ENCODE measurements at places on chromosomes 1 and 21.

GRCh38 chr1:144551543-144552424 lies 40.9 kb upstream of the PPIAL4F start:
- DNase-seq, result peak; percentile 84

- DNase-seq, result no peak
Observed at GRCh38 chr1:229769809-229770208, 143.8 kb downstream of the URB2 start.

DNA sequence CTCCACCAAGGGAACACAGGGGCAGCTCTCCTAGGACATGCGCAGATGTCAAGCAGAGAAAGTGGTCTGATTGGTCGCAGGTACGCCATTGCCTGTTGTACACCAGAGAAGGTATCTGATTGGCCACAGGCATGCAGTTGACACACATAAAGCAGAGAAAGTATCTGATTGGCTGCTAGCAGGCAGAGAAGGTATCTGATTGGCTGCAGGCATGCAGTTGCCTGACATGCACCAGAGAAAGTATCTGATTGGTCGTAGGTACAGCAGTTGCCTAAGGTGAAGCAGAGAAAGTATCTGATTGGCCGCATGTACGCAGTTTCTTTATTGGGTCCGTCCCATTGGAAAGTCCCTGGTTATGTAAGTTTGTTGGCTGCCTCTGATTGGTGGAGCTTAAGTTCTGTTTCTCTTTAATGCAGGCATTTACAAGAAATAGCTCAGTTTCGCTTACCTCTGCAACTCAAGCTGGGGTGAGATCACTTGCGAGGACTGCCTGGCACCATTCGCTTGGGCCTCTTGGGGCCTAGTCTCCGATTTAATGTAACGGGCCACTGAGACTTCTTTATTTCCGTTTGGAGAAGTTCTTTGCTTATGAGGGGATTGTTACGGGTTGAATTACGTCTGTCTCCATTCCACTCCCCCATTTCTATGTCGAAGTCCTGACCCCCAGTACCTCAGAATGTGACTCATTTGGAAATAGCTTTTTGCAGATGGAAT lies 74.2 kb downstream of the SIK1 start:
- DNase-seq, result no peak

- DNase-seq, result peak; percentile 92
Observed at GRCh38 chr1:151606384-151606783, 5.5 kb upstream of the SNX27 start.

DNA sequence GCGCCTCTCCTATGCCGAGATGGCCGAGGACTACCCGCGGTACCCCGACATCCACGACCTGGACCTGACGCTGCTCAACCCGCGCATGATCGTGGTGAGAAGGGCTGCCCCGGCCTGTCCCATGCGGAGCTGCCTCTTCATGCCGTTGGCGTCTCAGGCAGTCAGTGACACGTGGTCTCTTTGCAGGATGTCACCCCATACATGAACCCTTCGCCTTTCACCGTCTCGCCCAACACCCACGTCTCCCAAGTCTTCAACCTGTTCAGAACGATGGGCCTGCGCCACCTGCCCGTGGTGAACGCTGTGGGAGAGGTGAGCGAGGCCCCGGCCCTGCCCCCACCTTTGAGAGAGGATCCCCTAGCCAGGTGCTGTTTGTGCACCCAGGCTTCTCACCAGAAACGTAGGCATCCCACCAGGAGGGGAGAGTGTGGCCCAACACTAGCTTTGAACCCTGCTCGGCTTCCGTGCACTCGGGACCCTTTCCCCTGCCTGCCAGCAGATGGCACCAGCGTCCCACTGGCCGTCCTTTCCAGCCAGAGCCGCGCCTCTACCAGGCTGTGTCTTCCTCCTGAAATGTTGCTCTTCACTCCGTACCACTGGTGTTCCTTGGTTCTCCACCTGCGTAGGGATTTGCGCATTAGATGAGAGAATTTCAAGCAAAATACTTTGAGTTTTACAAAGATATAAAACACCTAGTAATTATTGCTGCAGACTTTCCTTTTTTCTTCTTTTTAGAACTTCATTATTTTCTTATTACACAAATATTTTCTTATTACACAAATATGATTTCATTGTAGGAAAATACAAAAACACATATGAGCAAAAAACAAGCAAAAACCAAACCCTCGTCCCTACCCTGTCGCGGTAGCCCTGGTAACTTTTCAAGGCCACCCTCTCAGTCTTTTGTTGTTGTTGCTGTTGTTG lies 9.0 kb downstream of the NPPA start:
- DNase-seq, result no peak

DNA sequence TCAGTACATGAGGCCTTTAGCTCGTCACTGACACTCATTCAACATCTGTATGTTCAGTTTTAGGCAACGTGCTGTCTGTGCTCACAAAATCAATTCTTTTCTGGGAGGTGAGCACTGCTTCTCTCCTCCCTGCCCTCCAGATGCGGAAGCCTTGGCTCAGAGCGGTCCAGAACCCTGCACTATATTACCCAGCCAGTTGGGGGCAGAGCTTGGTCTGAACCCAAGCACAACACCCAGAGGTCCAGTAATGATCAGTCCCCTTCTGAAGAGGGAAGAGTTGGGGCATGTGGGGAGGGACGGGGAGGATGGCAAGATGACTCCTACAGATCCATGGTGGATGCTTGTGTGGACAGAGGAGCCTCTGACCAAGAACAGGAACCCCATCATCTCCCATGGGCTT lies 5.6 kb upstream of the DSCAM start:
- DNase-seq, result no peak

GRCh38 chr1:218692808-218693207 lies 347.7 kb downstream of the TGFB2 start:
- no peak for DNase-seq

- DNase-seq, result no peak
Observed at GRCh38 chr1:26010825-26011224, 10.8 kb upstream of the EXTL1 start.

GRCh38 chr1:235628316-235629005 lies 21.1 kb downstream of the GNG4 start:
- no peak for DNase-seq

GRCh38 chr1:67816506-67816905 lies 16.8 kb downstream of the GNG12 start:
- DNase-seq, result no peak

GRCh38 chr1:180975551-180975950 lies 47.1 kb downstream of the STX6 start:
- DNase-seq, result no peak

- no peak for DNase-seq
Observed at GRCh38 chr1:197388801-197389200, 120.7 kb downstream of the CRB1 start.

- no peak for DNase-seq
Observed at GRCh38 chr1:50697440-50698421, 262.3 kb downstream of the FAF1 start.

DNA sequence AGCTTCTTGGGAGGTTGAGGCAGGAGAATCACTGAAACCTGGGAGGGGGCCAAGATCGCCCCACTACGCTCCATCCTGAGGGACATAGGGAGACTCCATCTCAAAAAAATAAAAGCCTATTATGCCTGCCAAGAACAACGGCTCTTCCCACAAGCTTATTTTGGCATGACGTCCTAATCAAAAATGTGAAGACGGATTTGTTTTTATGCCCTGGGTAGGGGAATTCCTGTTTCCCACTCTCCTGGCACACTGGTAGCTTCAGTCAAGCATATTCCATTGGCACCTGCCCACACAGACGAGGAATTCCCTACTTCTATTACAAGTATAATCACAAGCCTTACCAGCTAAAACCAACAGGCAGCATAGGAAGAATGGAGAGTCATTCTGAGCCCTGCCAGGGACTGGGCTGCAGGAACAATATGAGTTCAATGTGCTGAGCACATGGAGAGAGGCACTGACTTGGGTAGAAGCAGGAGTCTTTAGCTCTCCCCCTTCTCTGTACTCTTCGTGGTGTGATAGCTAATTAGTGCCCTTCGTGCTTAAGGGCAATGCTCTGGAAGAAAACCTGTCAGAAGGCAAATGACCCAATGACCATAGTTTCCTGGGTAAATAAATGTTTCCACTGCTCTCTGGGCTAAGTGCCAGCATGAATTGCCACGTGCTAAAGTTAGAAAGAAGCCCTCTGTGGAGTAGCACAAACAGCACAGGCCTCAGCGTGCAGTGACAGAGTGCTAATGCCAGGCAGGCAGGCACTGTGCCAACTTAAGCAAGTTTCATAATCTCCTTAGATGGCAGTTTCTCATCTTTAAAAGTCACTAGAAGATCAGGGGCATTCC lies 16.8 kb downstream of the TNFSF4 start:
- peak; percentile 45 for DNase-seq

GRCh38 chr21:44282370-44282769 lies 3.3 kb upstream of the AIRE start:
- no peak for DNase-seq

GRCh38 chr1:116262995-116263385 lies 110.1 kb upstream of the ATP1A1 start:
- DNase-seq, result no peak

DNA sequence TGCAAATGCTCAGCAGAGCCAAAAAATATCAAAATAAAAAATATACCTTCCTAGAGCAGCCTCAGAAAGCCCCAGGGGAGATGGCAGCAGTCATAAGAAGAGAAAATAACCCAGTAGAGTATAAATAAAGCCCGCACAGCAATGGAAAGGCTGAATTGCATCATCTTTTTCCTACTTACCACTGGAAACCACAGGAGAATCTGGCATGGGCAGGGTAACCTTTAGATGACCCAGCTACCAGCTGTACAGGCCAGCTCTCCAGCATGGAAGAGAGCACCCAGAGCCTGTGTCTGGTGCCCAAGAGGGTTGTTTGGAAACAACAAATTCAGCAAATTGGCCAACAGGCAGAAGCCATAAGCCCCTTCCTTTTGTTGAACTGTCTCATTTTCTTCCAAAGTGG lies 253.1 kb downstream of the OMA1 start:
- DNase-seq, result no peak

GRCh38 chr21:25581582-25581981 lies 25.7 kb downstream of the MRPL39 start:
- no peak for DNase-seq

DNA sequence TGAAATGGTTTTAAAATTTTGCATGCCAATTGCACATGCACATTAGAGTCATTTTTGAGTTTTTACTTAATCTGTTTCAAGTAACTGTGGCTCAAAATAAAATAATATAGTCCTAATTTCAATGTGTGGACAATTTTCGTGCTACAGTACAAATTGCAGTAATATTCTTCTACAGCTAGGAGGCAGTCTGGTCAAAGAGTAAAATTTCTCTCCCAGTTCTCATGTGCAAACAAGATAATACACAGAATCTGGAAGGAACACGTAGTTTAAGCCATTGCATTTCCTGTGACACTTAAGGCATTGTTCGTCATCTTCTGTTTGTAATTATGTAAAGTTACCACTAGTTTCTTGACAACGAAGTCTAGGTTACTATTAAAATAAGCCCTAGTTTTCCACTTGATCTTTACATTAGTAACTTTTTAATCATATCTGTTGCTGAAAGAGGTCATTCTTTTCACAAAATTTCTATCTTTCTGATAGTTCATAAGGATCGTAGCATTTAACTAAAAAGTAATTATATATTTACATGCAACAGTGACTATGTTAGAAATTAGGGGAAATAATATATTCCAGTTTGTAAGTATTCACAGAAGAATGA lies 28.9 kb downstream of the ODR4 start:
- DNase-seq, result peak; percentile 11

GRCh38 chr1:56920591-56921001 lies 45.2 kb downstream of the C8B start:
- no peak for DNase-seq

GRCh38 chr1:81827942-81828341 lies 27.2 kb downstream of the ADGRL2 start:
- DNase-seq, result no peak

DNA sequence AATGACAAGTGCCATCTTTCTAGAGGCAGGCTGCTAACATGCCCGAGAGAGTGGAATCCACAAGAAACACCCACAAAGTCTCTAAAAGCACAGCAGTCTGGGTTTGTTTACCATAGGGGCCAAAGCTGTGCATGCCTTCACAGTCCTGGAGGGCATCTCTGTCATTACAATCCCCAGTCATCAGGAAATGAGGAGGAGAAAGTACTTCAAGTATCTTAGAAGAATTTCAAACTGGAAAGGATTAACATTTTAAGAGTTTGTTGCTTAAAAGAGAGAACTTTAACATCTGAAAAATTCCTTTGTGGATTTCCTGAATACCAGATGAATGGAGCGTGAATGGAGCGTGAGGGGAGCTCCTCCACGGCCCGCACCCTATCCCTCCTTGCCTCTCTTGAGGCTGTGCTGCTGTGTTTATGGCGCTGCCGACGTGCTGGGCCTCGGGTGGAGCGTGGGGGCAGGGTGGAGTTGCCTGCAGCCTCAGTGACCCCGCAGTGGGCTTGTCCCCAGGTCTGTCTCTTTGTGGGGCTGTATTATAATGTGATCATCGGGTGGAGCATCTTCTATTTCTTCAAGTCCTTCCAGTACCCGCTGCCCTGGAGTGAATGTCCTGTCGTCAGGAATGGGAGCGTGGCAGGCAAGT lies 23.3 kb downstream of the SLC6A17 start:
- no peak for DNase-seq

DNA sequence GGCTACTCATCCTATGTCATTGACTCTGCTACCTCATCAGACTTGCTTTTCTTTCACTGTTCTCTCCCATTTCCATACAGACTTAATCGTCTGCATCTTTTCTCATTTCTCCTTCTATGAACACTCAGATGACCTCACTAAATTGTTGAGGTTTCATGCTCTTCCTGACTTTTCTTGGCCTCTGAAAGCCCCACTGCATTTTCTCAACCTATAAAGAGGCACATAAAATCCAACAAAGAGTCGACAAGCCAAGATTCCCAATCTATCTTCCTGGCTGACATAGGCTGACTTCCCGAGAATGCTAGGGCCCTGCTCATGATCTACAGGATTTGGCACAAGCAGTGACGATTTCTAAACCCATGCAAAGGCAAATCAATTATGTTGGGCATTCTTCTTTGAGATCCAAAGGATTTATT lies 280.8 kb upstream of the DPYD start:
- no peak for DNase-seq

GRCh38 chr21:33293811-33294216 lies 27.6 kb downstream of the IL10RB start:
- DNase-seq, result no peak

DNA sequence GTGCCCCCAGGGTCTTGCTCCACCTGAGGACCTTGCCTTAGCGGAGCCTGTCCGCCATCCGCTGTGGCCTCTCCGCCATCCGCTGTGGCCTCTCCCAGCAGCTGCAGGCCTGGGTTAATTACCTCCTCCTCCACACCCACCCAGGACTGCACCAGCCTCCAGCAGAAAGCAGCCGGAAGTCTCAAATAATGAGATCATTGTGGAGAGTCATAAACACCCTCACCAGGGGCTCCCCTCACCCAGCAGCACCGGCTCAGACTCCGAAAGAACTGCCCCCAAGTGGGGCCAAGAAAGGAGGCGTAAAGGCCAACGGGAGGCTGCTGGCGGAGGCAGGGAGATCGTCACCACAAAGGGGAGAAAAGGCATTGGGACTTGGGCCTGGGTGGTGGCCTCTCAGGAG lies 10.7 kb upstream of the GPR153 start:
- no peak for DNase-seq

- DNase-seq, result no peak
Observed at GRCh38 chr1:97986041-97987005, 65.5 kb upstream of the DPYD start.

- DNase-seq, result no peak
Observed at GRCh38 chr1:188365874-188366273, 1537.1 kb downstream of the PLA2G4A start.

GRCh38 chr1:103416681-103417286 lies 108.7 kb upstream of the RNPC3 start:
- DNase-seq, result no peak

GRCh38 chr1:112878321-112878720 lies 77.7 kb downstream of the SLC16A1 start:
- no peak for DNase-seq

GRCh38 chr21:41186755-41187536 lies 19.0 kb downstream of the BACE2 start:
- peak; percentile 49 for DNase-seq

GRCh38 chr1:29875557-29876028 lies 639.3 kb downstream of the PTPRU start:
- DNase-seq, result no peak

Measured in keratinocyte (primary cell).